ENCODE measurements at places on chromosomes 2 and 18.

- DNase-seq = no peak
Observed at GRCh38 chr2:146451972-146452371, 1392.9 kb upstream of the ACVR2A start.

GRCh38 chr2:108635630-108636354, 83.5 kb upstream of the RANBP2 start:
- DNase-seq = no peak

- DNase-seq = no peak
Observed at GRCh38 chr2:177548636-177549035, 156.1 kb downstream of the AGPS start.

- DNase-seq = no peak
Observed at GRCh38 chr18:50358844-50359243, 16.0 kb upstream of the SKA1 start.

GRCh38 chr2:216497382-216498069, 1.1 kb upstream of the RPL37A start:
- DNase-seq = no peak

GRCh38 chr18:44035554-44035953, 645.1 kb upstream of the SETBP1 start:
- no peak for DNase-seq

- no peak for DNase-seq
Observed at GRCh38 chr2:66699793-66700676, 265.1 kb downstream of the MEIS1 start.

DNA sequence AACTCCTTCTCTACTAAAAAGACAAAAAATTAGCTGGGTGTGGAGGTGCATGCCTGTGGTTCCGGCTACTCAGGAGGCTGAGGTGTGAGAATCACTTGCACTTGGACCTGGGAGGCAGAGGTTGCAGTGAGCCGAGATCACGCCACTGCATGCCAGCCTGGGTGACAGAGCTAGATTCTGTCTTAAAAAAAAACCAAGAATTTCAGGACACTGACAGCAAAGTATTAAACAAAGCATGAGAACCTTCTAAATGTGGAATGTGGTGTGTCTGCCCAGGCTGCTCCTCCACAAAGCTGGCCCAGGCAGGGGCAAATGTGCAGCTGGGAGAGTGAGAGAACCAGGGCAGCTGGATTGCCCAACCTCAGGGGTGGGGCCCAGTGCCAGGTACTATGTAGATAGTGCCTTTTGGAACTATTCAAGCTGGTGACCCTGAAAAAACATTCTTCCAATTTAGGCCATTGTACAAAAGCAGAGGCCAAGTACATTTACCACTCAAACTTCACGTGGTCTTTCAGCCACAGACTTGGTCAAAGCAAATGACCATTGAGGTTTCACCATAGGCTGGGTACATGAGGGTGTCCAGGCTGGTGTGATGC, 6.7 kb upstream of the UGT1A5 start:
- no peak for DNase-seq

GRCh38 chr2:8857709-8858108, 20.3 kb upstream of the KIDINS220 start:
- no peak for DNase-seq

DNA sequence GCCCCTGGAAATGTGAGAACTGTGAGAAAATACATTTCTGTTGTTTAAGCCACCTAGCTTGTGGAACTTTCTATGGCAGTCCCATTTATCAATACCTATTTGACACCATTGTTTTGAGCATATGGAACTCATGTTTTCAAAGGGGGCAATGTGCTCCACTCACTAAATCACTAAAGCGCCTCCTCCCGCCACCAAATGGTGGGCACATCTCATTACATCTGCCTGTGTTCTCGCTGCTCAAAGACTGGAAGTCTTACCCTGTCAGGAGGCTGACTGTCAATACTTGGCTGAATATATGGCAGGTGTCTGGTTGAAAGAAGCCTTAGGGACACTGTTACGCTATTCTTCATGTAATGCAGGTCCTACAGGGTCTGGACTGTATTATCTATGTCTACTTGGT, 767.7 kb downstream of the TSN start:
- no peak for DNase-seq

DNA sequence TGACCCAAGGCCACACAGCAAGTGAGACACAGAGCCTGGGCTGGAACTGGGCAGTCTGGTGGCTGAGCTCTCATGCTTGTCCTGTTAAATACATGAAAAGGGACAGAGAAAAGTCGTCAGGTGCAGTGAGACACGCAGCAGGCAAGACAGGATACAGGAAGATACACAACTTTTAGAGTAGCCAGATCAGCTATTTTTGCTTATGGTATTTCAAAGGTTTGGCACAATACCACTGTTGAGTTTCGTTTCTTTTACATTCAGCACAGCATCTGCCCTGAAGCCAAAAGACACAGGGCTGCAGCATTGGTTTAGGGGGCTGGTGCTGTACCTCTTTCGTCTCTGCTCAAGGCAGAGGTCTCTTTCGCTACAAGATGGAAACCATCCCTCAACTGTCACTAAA, 14.0 kb downstream of the FHL2 start:
- DNase-seq = no peak

GRCh38 chr2:239704737-239705136, 303.9 kb upstream of the HDAC4 start:
- DNase-seq = no peak

GRCh38 chr2:415986-416610, 128.2 kb upstream of the ALKAL2 start:
- DNase-seq = no peak

- no peak for DNase-seq
Observed at GRCh38 chr2:118056165-118056534, 32.1 kb upstream of the INSIG2 start.

DNA sequence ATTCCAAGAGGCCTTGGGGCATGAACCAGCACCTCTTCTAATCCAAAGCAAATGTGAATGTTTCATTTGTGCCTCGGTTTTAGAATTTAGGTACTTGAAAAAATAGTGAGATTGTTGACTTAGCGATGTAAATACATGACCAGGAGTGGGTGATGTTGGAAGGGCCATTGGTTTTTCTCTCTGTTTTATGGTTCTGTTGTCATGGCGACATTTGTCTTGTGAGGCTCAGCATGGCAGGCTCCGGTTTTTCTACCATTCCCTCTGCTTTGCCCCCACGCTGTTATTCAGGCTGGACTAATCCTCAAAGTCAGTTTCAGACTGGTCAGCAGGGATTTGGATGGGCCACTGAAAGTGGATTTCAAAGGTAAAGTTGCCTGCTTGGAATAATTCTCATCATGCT, 255.4 kb downstream of the ALPK2 start:
- DNase-seq = no peak

DNA sequence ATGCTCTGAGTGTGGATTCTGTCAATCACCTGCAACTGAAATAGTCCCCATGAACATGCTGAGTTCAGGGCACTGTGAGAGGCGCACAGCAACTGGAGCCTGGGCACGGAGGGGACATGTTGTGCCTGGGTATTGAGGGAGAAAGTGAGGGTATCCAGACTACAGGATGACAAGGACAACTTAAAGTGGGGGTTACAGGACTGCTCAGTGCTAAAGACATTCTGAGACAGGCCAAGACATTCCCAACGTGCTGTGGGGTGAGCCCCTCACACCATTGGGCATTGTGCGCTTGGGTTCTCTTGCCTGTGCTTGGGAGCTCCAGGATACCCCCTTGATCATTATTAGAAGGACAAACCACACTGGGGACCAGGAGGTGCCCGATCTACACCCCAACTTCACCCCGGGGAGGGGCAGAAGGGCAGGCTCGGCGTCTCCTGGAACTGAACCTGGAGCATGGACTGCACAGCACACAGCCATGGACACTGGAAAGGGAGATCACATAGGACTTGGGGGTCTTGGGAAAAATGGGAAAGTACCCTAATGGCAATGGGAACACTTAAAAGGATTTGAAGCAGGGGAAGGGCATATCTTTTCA, 72.5 kb upstream of the HDAC4 start:
- no peak for DNase-seq

- DNase-seq = no peak
Observed at GRCh38 chr2:72920318-72921087, 3.2 kb downstream of the EMX1 start.

DNA sequence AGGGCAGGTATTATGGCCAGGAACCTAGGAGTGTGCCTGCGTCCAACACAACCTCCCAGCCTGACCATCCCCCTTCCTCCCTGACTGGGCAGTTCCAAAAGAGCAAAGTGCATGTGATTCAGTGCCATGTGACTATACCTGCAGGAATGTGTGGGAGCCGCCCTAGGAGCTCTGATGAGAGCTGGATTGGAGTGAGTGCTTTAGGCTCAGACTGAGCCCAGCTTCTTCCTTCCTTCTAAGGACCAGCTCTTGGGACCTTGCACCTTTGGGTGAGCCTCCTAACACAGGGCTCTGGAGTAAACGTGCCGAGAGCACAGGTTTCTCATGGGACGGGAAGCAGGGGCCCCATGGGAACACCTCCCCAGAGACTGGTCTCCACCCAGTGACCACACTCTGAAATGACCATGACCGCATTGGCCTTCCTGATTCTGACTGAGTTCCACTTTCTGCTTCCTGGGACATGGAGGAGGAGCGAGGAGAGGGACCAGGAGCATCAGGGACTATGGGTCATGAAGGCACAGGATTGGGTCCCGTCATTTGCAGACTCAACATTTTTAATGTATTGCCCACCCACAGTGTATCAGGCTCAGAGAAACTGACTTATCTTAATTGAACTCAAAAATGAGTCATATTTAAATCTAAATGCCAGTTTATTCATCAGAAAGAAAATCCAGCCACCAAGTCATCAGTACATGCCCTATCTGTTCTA, 87.8 kb upstream of the BCL2L11 start:
- no peak for DNase-seq

DNA sequence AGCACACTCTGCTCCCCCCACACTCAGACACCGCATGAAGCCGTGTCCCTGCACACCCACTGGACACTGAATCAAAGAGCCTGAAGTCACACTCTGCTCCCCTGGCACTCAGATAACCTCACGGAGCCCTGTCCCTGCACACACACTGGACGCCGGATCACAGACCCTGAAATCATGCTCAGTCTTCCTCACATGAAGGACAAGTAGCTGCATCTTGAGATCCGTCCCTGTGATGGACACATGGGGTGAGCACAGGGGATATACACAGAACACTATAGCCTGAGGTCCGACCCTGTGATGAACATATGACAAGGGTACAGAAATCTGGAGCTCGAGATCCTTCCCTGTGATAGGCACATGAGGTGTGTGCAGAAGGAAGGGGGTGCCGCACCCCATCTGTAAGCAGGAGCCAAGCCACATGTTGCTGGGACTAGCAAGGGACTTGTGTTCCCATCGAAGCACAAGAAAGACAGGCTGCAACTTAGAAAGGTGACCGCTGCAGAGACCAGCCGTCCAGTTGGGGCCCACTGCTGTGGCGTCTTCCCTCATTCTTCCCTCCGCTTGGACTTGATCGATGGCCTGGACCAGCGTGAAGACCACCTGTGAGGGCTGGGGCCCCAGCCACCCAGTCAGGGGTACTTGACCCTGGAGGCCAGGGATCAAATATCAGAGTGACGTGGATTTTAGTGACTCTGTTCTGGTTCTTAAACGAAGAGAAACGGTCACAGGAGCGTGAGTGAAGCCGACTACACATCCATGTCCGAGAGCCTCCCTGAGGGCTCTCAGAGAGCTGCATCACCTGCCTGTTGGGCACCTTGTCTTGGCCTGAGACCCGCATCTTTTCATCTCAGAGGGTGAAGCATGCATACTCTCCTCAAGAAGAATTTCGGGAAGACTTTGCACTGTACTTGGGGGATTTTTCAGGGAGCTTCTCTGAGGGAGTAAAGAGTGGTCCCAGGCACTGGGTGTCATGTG, 391.7 kb upstream of the SALL3 start:
- no peak for DNase-seq

DNA sequence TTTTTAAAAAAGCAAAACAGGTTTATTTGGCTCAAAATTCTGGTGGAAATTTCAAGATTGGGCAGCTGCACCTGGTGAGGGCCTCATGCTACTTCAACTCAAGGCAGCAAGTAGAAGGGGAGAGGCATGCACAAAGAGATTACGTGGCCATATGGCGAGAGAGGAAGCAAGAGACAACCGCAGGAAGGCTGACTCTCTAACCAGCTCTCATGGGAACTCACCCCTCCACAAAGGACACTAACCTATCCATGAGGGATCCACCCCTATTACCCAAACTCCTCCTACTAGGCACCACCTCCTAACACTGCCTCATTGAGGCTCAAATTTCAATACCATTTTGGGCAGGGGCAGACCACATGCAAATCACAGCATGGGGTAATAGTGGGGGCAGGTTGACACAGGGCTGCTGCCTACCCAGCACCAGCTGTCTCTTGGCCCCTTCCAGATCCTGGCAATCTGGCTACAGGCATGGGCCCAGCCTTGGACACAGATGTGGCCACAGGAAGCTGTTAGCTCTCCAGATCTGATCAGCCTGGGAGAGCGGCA, 2.0 kb upstream of the CAPN10 start:
- DNase-seq = no peak

DNA sequence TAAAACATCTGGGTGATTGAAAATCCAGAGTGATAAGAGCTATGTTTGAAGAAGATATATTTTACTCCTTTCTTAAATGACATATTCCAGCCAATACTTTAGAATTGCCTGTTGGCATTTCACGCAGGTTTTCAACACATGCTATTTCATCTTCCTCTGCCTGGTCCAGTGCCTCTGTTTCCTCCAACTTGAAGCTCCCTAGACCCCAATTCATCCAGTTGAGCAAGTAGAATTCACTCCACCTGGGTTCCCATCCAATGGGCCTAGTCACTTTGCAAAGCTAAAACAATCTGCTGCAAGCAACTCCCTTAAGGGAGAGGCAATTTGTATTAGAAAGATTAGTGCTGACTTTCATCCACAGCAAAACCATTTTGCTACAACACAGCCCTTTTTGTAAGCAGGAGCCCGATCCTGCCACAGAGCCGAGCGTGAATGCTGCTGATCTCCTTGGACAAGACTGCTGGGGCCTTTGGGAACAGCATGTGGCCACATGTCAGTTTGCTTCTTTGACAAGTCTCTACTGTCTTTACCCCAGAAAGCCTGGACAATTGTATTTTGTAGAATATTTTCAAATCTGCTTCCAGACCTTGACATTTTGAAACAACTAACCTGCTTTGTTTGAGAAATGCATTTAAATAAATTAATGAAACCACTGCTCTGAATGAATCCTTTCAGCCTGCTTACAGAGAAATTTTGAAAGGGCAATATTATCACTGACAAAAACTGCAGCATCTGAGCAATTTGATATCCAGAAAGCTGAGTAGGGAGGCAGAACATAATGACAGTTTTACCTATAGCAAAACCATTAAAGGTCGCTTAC, 259.1 kb downstream of the TDRD15 start:
- DNase-seq = no peak

GRCh38 chr2:211957799-211958198, 580.8 kb downstream of the ERBB4 start:
- no peak for DNase-seq

DNA sequence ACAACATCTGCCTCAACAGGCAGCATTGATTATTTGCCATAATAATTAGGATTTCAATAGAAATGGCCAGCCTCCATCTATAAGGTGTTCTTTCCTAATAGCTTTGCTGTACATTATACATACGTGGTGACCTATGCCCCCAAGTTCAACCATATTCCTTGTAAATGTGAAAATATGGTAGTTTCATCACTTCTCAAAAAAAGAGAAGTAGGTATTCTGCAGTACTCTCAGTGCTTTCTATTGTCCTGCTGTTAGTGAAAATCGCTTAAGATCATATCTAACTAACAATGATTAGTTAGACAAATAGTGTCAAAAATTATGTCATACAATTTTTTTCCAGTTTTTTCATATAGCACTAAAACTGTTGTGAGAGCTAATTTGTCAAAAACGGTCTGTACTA, 79.6 kb downstream of the SLC4A10 start:
- no peak for DNase-seq

GRCh38 chr2:225165052-225165451, 122.8 kb upstream of the DOCK10 start:
- DNase-seq = no peak

GRCh38 chr2:156088587-156088986, 243.9 kb downstream of the NR4A2 start:
- DNase-seq = no peak
